ENCODE measurements at places on chromosomes 13 and 19.
A peak's percentile ranks its signal among the peaks of the same experiment; 100 is the strongest.

DNA sequence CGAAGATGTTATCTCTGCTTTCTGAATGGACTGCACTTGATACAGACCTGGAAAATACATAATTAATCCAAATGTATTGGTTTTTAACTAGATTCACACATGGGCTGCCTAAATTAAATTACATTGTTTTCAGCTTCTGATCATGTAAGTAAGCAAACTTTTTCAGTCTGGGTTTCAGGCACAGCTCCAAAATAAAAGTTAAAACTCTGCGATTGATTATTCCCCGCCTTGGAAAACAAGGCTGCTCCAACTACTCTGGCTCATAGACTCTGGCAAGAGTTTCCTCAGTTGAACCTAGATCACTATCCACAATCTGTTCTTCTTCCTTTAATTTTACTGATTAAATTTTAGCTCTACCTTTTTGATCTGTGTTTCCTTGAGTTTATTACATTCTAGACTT lies 526.0 kb upstream of the SPRY2 start:
- no peaks in the 10 kb centered on the region for H3K4me1 ChIP-seq
- no peak overlapping the region for H3K27ac ChIP-seq
- no peaks in the 10 kb centered on the region for H3K36me3 ChIP-seq
- no peaks in the 10 kb centered on the region for H3K27me3 ChIP-seq

DNA sequence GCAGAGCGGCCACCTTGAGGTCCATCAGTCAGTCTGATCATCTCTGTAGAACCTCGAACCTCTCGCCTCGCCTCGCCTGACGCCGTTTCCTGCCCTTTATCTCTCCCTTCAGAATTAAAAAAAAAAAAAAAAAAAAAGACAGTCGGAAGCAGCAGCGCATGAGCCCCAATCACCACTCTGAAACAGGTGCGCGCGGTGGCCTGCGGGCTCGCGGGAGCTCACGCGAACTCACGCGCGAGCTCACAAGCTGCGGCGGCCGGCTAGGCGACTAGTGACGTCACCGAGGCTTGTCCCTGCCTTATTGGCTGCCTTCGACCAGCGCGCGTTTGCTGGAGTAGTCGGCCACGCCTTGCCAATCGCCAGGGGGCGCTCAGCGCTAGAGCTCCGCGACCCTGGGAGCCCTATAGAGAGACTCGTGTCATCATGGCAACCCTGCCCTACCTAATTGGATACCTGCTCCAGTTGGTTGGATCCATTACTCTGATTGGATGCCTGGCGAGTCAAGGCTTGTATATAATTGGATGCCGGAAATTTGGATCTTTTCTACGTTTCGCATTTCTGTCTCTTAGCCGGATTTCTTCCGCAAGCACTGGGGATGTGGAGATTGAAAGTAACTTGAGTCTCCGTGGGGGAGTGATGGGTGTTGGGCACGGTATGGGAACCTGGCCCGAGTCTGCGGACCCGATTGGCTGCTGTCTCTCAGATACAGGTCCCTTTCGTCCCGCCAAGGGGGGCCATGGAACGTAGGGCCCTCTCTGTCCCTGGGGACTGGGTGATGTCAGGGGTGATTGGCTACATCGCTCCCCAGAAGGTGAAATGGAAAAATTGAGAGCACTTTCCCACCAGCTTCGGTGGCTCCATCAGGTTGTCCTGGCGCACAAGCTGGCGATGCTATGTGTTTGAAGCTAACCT lies 31.6 kb downstream of the SYT3 start:
- peak overlapping the region; percentile 32 for H3K4me3 ChIP-seq
- peak; percentile 93 for DNase-seq
- peaks cover 8% of the 10 kb centered on the region for H3K4me1 ChIP-seq
- H3K36me3 ChIP-seq, result no peaks in the 10 kb centered on the region
- H3K27ac ChIP-seq, result no peak overlapping the region

DNA sequence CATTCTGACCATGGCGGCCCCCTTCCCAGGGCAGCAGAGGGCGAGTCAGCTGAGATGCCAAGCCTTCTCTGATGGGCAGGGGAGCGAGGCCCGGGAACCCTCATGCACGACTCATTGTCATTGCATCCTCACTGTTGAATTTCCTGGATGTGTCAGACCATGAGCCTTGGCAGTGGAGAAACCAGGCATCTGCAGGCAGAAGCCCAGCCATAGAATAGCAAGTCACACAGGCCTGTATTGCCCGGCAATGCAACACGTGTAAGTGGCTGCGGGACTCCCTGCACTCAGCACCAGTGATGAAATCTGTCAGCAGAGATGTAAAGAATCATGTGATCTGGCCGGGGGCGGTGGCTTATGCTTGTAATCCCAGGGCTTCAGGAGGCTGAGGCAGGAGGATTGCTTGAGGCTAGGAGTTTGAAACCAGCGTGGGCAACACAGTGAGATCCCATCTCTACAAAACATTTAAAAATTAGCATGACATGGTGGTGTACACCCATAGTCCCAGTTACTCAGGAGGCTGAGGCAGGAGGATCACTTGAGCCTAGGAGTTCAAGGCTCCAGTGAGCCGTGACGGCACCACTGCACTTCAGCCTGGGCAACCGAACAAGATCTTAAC lies 199.7 kb downstream of the KATNAL1 start:
- no peaks in the 10 kb centered on the region for H3K27me3 ChIP-seq
- H3K4me3 ChIP-seq, result no peak overlapping the region
- DNase-seq, result no peak
- peaks cover 2% of the 10 kb centered on the region for H3K4me1 ChIP-seq
- no peak overlapping the region for H3K27ac ChIP-seq

- H3K27me3 ChIP-seq, result no peaks in the 10 kb centered on the region
- no peaks in the 10 kb centered on the region for H3K36me3 ChIP-seq
- H3K4me3 ChIP-seq, result no peak overlapping the region
Measured at GRCh38 chr19:6059396-6059947, 50.8 kb downstream of the RFX2 start.

GRCh38 chr19:5625641-5626040 lies 2.8 kb downstream of the SAFB start:
- H3K4me1 ChIP-seq, result peaks cover 70% of the 10 kb centered on the region
- H3K36me3 ChIP-seq, result peaks cover 2% of the 10 kb centered on the region
- no peaks in the 10 kb centered on the region for H3K27me3 ChIP-seq
- no peak for DNase-seq
- H3K27ac ChIP-seq, result peak overlapping the region; percentile 59

GRCh38 chr19:48795685-48796070 lies 15.2 kb downstream of the BCAT2 start:
- H3K27me3 ChIP-seq, result no peaks in the 10 kb centered on the region
- DNase-seq, result no peak
- no peaks in the 10 kb centered on the region for H3K36me3 ChIP-seq
- no peak overlapping the region for H3K4me3 ChIP-seq
- H3K4me1 ChIP-seq, result no peaks in the 10 kb centered on the region

DNA sequence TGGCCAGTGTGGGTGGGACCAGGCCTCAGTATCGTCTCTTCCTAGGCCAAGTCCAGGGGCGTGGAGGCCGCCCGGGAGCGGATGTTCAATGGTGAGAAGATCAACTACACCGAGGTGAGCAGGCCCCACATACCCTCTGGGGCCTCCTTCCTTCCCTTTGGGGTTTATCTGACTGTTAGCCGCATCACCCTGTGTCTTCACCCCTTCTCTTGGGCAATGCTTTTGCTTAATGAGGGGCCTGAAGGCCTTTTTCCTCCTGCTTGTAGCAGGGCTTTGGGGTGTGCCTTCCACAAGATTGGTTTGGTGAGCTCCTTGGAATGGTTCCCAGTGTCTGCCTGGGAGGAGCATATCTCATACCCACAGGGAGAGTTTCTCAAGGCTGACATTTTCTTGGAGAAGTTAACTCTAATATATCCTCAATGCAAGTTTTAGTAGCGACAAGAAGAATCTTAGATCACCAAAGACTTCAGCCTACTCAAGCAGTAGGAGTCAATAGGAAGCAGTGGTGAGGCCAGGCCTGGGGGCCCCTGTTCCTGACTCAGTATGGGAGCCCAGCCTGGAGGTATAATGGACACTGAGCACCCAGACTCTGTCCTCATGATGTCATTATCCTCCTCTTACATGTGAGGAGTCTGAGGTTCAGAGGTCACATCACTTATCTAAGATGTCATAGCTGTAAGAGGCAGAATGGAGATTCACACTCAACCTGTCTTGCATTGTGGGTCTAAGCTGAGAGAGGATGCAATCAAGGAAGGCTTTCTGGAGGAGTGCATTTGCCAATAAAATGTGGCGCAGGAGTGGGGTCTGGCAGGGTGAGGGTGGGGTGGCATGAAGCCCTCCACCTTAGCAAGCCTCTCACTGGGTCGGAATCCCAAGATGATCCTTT lies 2.0 kb downstream of the GPI start:
- DNase-seq, result no peak
- H3K27ac ChIP-seq, result no peak overlapping the region
- H3K4me1 ChIP-seq, result peaks cover 22% of the 10 kb centered on the region
- H3K27me3 ChIP-seq, result no peaks in the 10 kb centered on the region
- no peak overlapping the region for H3K4me3 ChIP-seq
- H3K36me3 ChIP-seq, result peaks cover 37% of the 10 kb centered on the region

GRCh38 chr13:109700176-109700575 lies 86.2 kb downstream of the IRS2 start:
- peaks cover 48% of the 10 kb centered on the region for H3K4me1 ChIP-seq
- H3K27me3 ChIP-seq, result no peaks in the 10 kb centered on the region
- H3K36me3 ChIP-seq, result no peaks in the 10 kb centered on the region
- H3K4me3 ChIP-seq, result no peak overlapping the region

DNA sequence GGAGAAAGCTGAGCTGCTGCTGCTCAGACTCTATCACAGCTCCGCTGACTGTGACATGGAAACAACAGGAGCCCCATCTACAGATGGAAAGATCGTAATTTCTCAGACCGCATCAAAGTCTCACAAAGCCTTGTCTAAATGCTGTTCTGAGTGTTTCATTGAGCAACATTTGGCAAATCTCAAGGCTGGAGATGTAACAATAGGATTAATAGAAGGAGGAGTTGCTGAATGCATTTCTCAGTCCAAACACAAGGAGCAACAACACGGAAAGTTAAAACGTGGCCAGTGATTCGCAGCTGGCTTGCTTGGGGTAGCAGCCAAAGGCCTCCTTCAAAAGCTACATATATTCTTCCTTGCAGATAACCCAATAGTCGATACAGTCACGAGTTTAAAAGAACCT lies 55.7 kb downstream of the MRPL57 start:
- DNase-seq, result no peak
- H3K4me3 ChIP-seq, result no peak overlapping the region
- no peak overlapping the region for H3K27ac ChIP-seq
- no peaks in the 10 kb centered on the region for H3K36me3 ChIP-seq

GRCh38 chr13:20015763-20016162 lies 57.2 kb downstream of the ZMYM2 start:
- no peak overlapping the region for H3K4me3 ChIP-seq
- H3K27me3 ChIP-seq, result no peaks in the 10 kb centered on the region
- no peaks in the 10 kb centered on the region for H3K4me1 ChIP-seq
- H3K27ac ChIP-seq, result no peak overlapping the region
- DNase-seq, result peak; percentile 49

GRCh38 chr13:40031031-40031430 lies 375.6 kb downstream of the COG6 start:
- no peaks in the 10 kb centered on the region for H3K27me3 ChIP-seq
- H3K4me3 ChIP-seq, result no peak overlapping the region

DNA sequence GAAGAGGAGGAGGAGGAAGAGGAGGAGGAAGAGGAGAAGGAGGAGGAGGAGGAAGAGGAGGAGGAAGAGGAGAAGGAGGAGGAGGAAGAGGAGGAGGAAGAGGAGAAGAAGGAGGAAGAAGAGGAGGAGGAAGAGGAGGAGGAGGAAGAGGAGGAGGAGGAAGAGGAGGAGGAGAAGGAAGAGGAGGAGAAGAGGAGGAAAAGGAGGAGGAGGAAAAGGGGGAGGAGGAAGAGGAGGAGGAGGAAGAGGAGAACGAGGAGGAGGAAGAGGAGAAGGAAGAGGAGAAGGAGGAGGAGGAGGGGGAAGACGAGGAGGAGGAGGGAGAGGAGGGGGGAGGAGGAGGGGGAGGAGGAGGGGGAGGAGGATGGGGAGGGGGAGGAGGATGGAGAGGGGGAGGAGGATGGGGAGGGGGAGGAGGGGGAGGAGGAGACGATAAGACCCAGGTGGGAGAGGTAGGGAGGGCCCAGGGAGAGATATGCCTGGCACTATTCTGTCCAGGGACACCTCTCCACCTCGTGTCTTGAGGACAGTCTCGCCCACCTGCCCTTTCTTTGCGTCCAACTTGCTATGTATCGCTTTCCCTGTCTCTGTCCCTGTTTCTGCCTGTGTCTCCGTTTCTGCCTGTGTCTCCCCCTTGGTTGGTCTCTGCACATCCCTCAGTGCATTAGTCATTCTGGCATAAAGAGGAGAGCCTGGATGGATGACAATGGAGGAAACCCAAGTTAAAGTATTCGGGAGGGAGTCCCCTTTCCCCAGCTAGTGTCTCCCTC lies 7.1 kb upstream of the KLK5 start:
- H3K4me1 ChIP-seq, result no peaks in the 10 kb centered on the region
- no peak overlapping the region for H3K4me3 ChIP-seq
- no peak overlapping the region for H3K27ac ChIP-seq
- no peak for DNase-seq
- no peaks in the 10 kb centered on the region for H3K36me3 ChIP-seq

- H3K36me3 ChIP-seq, result peaks cover 15% of the 10 kb centered on the region
- H3K27ac ChIP-seq, result peak overlapping the region; percentile 99
- peak overlapping the region; percentile 88 for H3K4me3 ChIP-seq
Measured at GRCh38 chr13:32316028-32316339, 676 bp downstream of the BRCA2 start.

GRCh38 chr19:55253842-55254624 lies 4.8 kb downstream of the PPP6R1 start:
- H3K27ac ChIP-seq, result peak overlapping the region; percentile 95
- DNase-seq, result peak; percentile 96
- peaks cover 24% of the 10 kb centered on the region for H3K36me3 ChIP-seq
- H3K4me3 ChIP-seq, result peak overlapping the region; percentile 96
- peaks cover 27% of the 10 kb centered on the region for H3K4me1 ChIP-seq
- no peaks in the 10 kb centered on the region for H3K27me3 ChIP-seq

DNA sequence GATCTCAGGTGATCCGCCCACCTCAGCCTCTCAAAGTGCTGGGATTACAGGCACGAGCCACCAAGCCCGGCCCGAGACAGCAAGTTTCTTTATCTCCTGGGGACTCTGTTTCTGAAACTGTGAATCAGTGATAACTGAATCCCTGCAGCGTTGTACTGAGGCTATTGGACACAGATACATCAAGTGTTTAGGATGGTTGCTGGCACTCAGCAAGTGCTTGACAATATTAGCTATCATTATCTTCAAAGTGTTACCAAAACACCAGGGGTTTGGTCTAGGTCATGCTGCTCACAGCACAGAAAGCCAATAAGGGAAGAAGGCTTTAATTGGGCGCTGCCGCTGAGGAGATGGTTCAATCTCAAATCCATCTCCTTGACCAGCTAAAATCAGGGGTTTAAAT lies 20.5 kb upstream of the PNMA8C start:
- peaks cover 20% of the 10 kb centered on the region for H3K27me3 ChIP-seq
- no peaks in the 10 kb centered on the region for H3K4me1 ChIP-seq
- no peaks in the 10 kb centered on the region for H3K36me3 ChIP-seq

GRCh38 chr13:75271846-75272245 lies 210.1 kb downstream of the TBC1D4 start:
- H3K4me3 ChIP-seq, result no peak overlapping the region
- DNase-seq, result no peak
- no peaks in the 10 kb centered on the region for H3K36me3 ChIP-seq
- H3K27ac ChIP-seq, result no peak overlapping the region
- no peaks in the 10 kb centered on the region for H3K4me1 ChIP-seq

Measured in common myeloid progenitor, CD34-positive (primary cell).